H4 (cell line): ENCODE measurements at places on chromosomes 4 and X.

DNA sequence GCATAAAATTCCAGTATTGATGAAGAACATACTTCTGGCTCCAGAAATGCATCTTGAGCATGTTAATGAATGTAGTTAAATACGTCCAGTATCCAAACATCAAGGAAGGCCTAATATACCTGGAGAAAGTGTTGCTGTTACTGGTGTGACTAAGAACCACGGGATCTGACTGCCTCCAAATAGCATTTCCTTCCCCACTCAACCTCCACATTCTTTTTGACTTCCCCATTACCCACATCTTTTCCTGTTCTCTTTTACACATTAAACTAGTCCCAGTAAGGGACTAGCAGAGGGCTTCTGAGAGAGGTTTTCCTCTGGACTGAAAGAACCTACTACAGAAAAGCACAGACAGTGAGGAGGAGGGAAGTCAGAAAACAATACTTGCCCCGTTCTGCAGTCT, 482.8 kb upstream of the HTR2C start:
- DNase-seq, result no peak

DNA sequence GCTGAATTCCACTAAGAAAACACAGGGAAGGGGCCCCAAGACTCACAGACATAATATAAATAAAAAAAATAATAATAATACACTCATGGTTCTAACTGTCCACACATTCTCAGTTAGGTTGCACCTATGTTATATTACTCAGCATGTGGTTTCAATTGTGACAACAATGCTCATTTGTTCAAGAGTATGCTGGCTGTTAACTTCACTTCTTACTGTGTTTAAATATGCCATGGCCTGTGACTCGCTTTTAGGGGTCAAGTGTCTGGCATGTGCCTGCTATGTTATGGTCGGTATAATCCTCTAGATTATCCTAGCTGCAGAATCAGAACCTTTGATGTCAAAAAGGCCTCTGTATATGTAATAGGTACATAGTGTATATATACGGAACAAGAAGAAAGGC, 324.8 kb upstream of the INTU start:
- DNase-seq, result peak; percentile 7

- no peak for DNase-seq
These were observed 232.5 kb downstream of the ARHGAP10 start for GRCh38 chr4:147964266-147964880.

- DNase-seq, result no peak
These were observed 156.2 kb upstream of the PSAPL1 start for GRCh38 chr4:7590899-7591298.

- DNase-seq, result no peak
These were observed 36.1 kb upstream of the TLR2 start for GRCh38 chr4:153647975-153648374.

DNA sequence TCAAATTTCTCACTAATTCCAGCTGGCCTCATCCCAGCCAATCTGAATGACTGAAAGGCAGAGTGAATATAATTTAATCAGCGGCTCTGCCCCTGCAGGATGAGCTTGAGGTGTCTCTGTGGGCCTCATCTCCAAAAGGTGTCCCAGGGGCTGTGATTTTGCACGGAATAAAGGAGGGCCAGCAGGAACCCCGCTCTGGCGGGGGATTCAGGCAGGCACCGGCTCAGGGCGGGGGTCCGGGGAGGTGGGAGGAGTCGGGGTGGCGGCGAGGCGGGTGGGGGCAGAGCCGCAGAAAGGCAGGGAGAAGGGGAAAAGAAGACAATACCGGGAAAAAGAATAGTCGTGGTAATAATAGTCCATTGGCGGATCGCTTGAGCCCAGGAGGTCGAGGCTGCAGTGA, 16.0 kb upstream of the ERCC6L start:
- DNase-seq, result no peak
